HCEC 1CT (cell line): ENCODE measurements at places on chromosomes 1 and 21.

- no peak for DNase-seq
These were observed 121.9 kb downstream of the CYYR1 start for GRCh38 chr21:26451081-26451740.

DNA sequence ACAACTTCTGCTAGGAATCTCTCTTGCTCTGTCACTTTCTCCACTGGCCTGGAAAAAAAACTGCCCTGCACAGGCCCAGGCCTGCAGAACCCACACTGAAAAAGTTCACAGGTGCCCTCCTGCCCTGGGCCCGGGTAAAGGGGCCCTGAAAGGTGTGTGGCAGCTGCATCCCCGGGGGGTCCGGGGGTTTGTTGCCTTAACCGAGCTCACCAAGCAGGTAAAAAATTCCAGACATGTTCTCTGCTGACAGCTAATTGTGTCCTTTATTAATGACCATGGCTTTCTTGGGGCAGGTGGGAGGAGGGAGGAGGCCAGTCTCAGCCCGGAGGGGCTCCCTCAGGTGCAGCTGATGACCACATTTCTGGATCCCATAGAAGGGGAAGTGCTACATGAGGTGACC is 122.9 kb downstream of the LACTBL1 start:
- no peak for DNase-seq

- no peak for DNase-seq
These were observed 204.3 kb upstream of the GRIK3 start for GRCh38 chr1:37238364-37239224.

DNA sequence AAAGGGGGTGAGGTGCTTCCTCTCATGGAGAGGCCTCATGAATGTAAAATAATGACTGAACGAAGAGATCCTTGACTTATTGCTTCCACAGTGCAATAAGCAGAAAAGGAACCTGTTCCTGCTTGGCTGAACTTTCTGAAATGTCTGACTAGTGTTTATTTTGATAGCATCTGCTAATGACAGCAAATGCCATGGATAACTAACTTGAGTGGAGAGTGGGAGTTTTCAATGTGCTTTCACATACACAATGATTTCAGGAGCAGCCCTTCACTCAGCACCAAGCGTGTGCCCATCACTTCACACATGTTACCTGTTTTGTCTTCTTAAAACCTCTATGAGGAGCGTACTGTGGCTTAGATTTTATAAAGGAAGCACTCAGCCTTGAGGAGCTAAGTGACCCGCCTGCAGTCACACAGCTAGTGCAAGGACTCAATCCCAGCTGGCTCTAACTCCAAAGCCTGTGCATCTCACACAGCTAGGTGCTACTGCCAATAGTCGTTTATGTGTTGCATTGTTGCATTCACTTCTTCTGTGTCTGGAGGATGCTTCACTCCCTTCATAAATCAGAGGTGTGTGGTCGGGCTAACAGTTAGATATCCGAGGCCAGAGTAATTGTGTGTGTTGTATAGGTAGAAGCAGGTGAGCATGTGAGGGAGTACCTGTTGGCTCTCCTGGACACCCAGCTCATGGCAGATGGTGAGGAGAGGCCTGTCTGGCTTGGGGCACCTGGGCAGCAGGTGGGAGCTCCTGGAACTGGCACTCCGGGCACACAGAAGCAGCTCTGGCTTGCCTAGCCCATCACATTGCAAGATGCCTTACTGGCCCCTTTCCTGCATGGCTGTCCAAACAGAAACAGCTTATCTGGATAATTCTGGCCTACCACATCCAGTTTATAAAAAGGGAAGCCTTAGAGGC is 12.8 kb downstream of the CASQ2 start:
- no peak for DNase-seq

- peak; percentile 95 for DNase-seq
These were observed 74.6 kb downstream of the DNTTIP2 start for GRCh38 chr1:93804412-93804811.

- DNase-seq = no peak
These were observed 33.8 kb downstream of the PRSS38 start for GRCh38 chr1:227849251-227849650.

- DNase-seq = no peak
These were observed 23.9 kb upstream of the SLC44A3 start for GRCh38 chr1:94796266-94796665.

DNA sequence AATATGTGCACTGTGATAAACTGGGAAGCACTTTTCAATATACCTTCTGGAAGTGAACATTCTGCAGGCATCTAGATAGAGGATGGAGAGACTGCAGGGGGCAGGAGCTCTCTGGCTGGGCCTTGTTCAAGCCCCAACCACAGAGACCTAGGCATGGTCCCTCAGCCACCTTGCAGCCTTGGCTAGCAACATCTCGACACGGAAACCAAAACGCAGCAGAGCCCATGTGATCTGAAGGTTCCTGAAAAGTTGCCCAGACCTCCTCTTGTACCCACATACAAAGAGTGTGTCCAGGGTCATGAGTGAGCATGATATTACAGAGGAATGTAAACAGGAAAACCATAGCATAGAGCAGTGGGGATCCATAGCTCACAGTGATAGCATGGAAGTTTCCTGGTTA is 33.1 kb upstream of the SAMD11 start:
- no peak for DNase-seq

GRCh38 chr1:34844252-34844634 is 15.3 kb downstream of the SMIM12 start:
- DNase-seq = no peak

DNA sequence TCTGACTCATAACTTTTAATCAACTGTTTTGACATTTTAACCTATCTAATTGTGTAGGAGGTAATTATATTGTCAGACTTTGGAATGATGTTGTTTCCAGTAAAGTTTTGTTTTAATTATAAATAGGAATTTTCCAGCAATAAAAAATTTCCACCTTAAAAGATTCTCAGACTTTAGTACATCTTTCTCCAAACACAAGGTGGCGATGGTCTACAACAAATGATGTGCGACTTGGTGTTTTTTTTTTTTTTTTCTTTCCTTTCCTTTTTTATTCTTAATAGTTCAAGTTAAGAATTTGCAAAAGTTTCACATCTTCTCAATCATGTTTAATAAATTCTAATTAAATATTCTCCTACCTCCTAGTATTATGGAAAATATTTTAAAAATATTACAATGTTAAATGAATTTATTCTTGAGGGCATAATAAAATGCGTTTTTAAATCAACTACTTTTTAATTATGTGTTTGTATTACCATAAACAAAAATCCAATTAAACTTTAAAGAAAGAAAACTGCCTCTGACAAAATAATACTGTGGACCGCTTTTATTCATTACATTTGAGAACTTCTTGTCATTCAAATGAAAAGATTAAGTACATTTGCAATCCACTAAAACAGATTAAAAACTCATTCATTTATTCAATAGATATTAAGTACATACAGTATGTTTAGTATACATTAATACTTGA is 4.4 kb upstream of the ADAMTS1 start:
- peak; percentile 68 for DNase-seq

- no peak for DNase-seq
These were observed 6.8 kb upstream of the COL6A2 start for GRCh38 chr21:46091118-46091517.

GRCh38 chr1:156945881-156946661 is 25.6 kb downstream of the LRRC71 start:
- no peak for DNase-seq

- DNase-seq = no peak
These were observed 83.2 kb downstream of the CLDN17 start for GRCh38 chr21:30083225-30083945.

DNA sequence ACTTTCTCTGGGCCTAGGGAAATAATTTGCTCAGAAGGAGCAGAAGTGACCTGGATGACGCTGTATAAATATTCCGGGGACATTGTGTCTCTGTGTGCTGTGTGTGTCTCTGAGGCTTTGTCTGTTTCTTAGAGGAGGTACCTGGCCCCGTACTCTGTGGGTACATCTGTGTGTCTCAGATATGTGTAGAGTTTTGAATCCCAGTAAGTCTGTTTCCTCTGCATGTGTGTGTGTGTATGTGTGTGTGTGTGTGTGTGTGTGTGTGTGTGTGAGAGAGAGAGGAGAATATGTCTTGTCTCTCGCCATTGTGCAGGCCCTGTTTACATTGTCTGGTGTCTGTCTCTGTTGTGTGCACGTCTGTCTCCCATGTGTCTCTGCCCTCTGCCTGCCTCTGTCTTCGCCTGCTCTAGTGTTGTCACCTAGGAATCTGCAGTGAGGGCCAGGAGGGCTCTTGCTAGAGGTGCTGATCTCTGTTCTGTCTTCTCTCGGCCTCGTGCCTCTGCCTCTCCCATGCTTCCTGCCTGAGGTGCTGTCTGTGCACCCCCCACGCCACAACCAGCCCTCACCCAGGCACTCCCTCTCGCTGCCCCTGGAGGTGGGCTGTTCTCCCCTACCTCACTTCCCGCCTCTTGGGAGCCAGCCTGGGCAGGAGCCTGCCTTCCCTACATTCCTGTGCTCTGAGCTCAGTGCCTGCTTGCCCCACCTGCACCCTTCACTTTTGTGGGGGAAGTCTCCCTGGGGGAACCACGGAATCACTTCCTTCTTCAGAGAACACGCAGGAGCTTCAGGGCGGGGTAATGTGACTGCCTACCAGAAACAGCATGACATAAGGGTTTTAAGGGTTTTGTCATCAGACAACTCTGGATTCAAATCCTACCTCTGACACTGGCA is 5.9 kb downstream of the MAP7D1 start:
- DNase-seq = no peak

GRCh38 chr21:44931501-44932407 is 8.1 kb upstream of the SLX9 start:
- DNase-seq = no peak

DNA sequence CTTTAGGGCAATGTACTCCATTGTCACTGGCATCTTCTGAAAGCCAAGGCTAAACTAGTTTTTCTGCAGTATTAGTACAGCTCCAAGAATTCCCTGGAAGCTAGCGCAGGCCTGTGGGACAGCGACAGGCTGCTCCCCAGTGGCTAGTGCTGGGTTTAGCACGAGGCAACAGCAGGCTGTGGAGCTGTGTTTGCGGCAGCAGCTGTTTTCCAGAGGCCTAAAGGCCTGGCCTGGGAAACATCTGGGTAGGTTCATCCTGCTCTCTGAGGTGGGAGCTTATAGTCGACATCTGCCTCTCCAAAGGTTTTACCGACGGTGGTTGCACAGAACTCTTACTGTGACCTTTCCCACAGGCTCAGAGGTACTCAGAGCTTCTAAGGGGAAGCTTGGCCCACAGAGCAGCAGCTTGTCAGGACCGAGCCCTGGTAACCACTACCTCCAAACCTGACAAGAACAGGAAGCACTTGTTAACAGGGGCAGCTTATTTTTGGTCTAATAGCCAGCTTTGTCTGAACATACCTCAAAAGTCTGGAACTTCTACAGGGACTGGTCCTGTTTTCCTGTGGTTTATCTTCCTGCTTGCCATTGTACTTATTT is 17.2 kb downstream of the CC2D1B start:
- DNase-seq = peak; percentile 13

DNA sequence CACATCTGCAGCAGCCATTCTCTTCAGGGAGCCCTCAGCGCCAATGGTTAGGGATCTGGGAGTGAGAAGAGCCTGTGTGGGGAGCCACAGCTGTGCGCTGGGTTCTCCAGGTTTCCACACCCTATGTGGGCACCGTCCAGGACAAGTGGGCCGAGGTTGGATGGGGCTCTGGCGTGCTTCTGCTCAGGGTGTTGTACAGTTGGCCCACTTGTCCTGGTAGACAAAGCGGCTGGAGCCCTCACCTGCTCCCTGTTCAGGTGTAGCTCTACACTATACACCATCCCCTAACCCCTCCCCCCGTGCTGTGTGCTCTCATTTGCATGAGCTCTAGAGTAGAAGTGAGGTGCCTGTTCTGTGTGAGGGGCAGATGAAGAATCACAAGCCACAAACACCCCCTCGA is 12.2 kb downstream of the SH3BP5L start:
- no peak for DNase-seq

DNA sequence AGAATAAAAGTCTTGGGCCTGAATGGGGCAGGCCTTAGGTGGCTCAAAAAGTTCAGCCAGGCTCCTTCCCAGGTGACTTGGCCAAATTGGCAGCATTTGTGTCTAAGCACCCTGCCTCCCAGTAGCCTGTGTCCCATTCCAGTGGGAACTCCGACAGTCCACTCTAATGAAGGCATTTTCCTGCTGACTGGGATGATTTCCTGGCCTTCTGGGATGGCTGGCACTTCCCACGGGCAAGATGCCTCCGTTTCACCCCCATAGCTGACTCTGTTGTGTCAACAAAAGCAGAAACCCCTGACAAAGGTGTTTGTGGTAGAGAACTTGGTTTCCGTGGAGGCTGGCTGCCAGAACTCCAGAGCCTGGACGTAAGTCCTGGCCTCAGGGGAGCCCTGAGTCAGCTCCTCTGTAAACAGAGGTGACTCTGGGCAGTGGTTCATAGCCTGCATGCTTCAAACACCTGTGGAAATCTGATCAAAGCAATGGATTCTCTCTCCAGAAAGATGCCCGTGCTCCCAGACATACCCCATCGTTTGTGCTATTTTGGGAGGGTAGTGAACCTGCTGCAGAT is 36.6 kb downstream of the WNT3A start:
- DNase-seq = no peak

- peak; percentile 51 for DNase-seq
These were observed 561 bp upstream of the COQ8A start for GRCh38 chr1:226939438-226940028.

DNA sequence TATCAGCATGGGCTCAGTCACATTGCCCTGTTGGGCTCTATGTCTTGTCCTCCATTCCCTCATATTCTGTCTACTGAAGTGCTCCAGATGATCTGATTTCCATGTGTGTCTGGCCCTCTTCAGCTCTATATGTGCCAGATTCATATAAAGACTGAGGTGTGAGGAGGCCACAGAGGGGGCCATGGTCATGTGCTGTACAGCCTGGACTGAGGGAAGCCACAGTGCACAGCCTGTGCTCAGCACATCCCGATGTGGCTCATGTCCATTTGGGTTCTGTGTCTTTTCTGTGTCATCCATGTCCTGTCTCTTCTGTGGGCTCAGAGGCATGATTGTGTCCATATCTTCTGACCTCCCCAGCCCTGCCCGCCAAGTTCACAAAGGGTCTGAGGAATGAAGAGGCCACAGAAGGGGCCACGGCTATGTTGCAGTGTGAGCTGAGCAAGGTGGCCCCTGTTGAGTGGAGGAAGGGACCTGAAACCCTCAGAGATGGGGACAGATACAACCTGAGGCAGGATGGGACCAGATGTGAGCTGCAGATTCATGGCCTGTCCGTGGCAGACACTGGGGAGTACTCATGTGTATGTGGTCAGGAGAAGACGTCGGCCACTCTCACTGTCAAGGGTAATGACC is 97.0 kb downstream of the OBSCN start:
- no peak for DNase-seq

- no peak for DNase-seq
These were observed 9.8 kb upstream of the KCNA3 start for GRCh38 chr1:110684491-110684890.

DNA sequence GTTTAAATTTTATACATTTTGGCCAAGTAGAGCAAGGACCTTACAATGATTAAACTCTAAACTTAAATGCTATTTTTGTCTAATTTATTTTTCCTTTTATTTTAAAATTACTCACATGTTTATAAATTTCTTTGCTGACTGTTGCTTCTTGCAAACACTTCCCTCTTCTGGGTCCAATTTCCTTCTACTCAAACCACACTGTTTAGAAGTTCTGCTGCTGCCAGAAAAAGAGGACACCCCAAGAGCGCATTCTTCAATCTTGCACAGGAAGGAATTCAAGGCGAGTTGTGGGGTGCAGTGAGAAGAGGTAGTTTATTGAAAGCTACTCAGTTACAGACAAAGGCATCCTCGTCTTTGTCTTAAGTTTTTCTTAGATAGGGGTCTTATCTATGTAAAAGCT is 88.5 kb upstream of the NEK7 start:
- DNase-seq = no peak

- DNase-seq = peak; percentile 95
These were observed 87.8 kb downstream of the PRKAB2 start for GRCh38 chr1:147084273-147085096.
